ENCODE measurements at places on chromosomes 3 and 15. TPM values are rescaled to one million over a fixed set of nuclear protein-coding genes. Genes with fewer than 3 reads are reported as not detected.

GRCh38 chr3:94241986-94242385, 179.1 kb downstream of the NSUN3 start:
- no peak for DNase-seq

- no peak for DNase-seq
These were observed 152.3 kb downstream of the MCTP2 start for GRCh38 chr15:94383706-94384105.

The CLRN1 gene
- not detected for total RNA-seq

The GP5 gene
- not detected for total RNA-seq

The CAND2 gene
- total RNA-seq, result 1.0 TPM
